Progenitor cell of endocrine pancreas (in vitro differentiated cells): ENCODE measurements at places on chromosomes 6 and 20. TPM values are rescaled to one million over a fixed set of nuclear protein-coding genes. Genes with fewer than 3 reads are reported as not detected.

Gene TOX2
- 2.5 and 2.8 TPM in 2 replicates for total RNA-seq

Gene LINC00237
- total RNA-seq, result not detected in 2 replicates

Gene MCHR2
- not detected in 2 replicates for total RNA-seq

Gene ULBP3
- 16.2 TPM in 2 replicates for total RNA-seq

Gene MRAP2
- total RNA-seq, result 1.1 TPM in 2 replicates
